ENCODE measurements at places on chromosomes 3 and 15.

- no peak for DNase-seq
These were observed 33.4 kb downstream of the FEM1B start for GRCh38 chr15:68310804-68311463.

DNA sequence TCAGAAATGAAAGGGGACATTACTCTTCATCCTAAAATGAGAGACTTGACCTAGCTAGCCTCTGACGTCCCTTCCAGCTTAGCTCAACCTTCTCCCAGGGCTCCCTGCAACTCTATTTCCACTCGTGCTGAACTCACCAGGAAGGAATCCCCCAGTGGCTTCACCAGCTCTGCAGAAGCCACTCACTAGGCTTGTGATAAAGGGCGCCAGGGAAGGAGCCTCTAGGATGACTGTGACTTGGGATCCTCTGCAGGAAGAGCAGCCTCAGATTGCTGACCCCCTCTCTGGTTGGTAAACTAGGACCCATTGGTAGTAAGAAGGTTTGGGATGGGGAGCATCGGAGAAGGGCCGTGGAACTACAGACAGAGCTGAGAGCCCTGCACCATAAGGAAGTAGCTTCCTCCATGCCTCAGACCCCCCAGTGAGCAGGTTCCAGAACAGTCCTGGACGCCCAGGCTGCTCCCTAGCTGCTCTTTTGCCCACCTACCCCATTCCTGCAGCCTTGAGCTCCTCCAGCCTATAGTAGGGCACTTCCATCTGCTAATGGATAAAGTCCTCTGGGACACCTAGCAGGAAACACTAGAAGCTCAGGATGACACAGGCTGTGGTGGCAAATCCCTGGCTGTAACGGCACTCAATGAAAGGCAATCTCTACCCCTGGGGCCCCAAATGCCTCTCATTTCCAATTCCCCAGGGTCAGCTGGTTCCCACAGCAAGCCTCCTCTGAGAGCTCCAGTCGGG is 26.0 kb downstream of the PLA2G4F start:
- no peak for DNase-seq

DNA sequence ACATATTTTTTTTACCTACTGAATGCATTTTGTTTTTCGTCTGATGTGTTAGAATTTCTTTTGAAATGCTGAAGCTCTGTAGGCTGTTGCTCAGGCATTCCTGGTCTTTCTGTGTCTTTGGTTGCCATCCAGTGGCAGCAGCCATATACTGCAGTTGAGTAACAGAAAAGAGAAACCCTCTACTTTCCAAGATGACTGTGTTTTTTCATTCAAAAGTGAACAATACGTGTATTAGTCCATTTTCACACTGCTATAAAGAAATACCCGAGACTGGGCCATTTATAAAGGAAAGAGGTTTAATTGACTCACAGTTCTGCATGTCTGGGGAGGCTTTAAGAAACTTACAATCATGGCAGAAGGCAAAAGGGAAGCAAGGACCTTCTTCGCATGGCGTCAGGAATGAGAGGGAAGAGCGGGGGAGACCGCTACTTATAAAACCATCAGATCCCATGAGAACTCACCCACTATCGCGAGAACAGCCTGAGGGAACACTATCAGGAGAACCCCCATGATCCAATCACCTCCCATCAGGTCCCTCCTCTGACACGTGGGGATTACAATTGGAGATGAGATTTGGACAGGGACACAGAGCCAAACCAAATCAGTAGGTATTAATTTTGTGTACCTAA is 4.7 kb upstream of the GOLGA8B start:
- peak; percentile 84 for DNase-seq

- no peak for DNase-seq
These were observed 10.9 kb downstream of the ACSBG1 start for GRCh38 chr15:78223396-78224022.

GRCh38 chr3:70736009-70736408 is 423.6 kb upstream of the MDFIC2 start:
- DNase-seq = no peak

DNA sequence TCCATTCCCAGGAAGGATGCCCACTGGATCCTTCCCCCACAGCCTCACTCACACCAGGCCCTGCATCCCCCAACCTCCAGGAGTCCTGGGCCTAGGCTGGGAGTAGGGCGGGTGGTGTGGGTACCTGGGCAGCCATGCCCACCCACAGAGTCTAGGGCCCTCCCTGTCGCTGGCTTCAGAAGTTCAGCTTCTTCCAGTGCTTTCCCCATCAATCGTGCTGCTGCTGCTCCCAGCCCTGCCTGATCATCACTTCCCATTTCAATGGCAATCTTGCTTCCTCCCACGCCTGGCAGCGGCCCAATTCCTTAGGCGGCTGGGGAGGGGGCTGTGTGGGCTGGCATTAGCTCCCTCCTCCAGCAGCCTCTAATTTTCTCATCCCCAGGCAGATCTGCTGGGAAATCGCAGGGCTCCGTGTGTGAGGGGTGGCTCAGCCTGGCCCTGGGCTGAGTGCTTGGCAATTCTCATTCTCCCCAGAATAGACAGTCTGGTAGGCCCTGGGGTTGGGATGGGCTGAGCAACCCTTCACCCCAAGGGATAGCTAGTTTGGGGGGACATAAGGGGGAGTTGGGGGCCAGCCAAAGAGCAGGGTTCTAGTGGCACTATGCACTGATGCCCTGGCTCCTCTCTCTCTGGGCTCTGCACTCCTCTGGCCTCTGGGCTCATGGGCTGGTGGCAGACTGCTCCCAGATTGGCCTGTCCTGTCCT is 66.4 kb downstream of the SCN5A start:
- peak; percentile 49 for DNase-seq

DNA sequence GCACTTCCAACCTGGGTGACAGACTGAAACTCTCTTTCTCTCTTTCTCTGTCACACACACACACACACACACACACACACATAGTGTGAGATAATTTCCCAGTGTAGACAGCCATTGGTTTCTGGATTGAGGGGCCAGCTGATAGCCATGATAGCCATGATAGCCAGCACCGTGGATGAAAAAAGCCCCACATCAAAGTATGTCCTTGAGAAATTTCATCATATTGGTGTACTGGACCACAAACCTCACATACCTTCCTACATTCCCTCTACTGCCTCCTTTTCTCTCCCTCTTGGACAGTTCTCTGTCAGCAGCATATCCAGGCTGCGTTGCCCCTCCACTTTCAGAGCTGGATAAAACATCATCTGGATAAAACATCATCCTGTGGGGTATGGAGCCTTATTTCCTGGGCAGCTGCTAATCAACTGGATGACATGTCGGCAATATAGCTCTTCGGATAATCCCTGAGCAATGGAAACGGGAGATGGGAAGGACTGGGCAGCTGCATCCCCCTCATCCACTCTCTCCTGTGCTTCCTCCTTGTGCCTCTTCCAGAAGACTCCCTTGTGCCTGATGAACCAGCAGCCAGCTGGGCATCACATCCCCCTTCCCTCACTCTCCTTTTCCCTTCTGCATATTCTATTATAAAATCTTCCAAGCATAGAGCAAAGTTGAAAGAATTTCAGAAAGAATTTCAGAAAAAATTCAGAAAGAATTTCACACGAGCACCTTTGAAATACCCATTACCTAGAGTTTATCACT is 39.3 kb downstream of the GRK7 start:
- DNase-seq = no peak

- no peak for DNase-seq
These were observed 291.2 kb upstream of the RBMS3 start for GRCh38 chr3:28989646-28990089.

- no peak for DNase-seq
These were observed 126.7 kb downstream of the LPP start for GRCh38 chr3:188280627-188281026.

GRCh38 chr15:45869034-45869668 is 234.3 kb downstream of the SQOR start:
- no peak for DNase-seq

DNA sequence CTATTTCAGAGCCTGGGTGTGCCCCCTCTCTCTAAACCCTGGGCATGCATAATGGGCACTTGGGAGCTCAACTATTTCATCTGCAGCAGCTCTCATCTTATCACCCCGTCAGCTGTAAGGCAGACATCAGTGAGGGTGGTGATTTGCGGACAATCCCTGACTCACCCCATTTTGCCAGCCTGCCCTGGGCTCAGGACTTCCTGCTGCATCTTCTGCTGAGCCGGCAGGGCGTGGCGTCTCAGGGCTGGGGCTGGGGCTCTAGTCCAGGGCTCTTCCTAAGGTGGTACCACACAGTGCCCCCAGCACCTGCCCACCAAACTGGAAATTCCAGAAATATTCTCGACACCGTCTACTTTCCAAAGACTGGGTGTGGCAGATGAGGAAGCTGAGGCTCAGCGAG is 925 bp upstream of the PSTPIP1 start:
- DNase-seq = no peak
